Mesenteric fat pad (tissue), 1 donor: ENCODE measurements at places on chromosomes 3 and 15.
A peak's percentile ranks its signal among the peaks of the same experiment; 100 is the strongest.

GRCh38 chr3:49671291-49672288, 2.6 kb upstream of the APEH start:
- no peak for DNase-seq

GRCh38 chr3:52056968-52057811, 819 bp upstream of the DUSP7 start:
- peak; percentile 100 for DNase-seq

DNA sequence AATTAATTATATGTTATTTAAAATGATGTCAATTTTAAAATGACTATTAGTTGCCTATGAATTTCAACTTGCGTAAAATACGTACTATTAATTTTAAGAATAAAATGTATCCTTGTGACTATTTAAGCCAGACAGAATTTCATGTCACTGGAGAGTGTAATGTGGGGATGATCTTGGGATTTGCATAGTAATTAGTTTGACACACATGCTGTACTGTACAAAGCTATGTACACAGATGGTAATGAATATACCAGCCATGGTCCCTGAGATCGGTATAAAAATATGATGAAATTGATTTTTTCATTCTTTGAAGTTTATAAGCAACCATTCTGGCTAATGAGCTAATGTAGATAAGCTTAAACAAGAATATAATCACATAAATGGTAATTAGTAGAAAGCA, 134.4 kb upstream of the ROBO1 start:
- DNase-seq, result no peak

DNA sequence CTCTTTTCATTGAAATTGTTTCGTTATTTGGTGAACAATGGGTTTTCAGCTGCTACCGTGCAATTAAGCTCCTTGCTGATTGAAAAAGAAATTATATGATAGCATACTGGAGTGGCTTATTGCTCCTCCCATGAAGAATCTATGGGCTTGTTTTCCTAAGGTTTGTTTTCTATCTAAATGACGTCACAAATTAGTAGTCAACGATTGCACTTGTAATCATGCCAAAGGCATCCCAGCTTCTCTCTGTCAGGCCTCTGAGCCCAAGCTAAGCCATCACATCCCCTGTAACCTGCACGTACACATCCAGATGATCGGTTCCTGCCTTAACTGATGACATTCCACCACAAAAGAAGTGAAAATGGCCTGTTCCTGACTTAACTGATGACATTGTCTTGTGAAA, 388.0 kb upstream of the LMCD1 start:
- DNase-seq, result no peak
